ENCODE measurements at places on chromosomes 3 and 15. TPM values are rescaled to one million over a fixed set of nuclear protein-coding genes. Genes with fewer than 3 reads are reported as not detected.

DNA sequence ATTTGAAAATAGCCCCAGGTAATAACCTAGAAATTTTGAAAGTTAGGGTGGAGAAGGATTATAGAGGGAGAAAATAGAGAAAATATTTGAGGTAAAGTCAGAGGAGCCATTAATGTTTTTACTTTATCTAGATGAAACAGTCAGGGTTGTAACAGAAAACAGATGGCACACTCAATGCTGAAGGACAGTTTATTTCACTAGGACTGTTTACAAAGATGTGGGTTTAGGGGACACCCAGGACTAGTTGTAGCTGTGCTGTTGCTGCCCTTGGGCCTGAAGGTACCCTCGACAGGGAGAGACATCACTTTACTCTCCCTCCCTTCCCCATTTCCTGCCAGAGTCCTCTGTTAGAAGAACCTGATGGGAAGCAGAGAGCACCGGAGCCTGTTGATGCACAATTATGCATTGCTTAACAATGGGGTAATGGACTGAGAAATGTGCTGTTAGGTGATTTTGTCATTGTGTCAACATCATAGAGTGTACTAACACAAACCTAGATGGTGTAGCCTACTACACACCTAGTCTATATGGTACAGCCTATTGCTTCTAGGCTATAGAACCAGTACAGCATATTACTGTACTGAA, 103.8 kb downstream of the GALK2 start:
- DNase-seq: no peak

GRCh38 chr3:151196434-151196833, 6.6 kb downstream of the GPR171 start:
- no peak for DNase-seq

DNA sequence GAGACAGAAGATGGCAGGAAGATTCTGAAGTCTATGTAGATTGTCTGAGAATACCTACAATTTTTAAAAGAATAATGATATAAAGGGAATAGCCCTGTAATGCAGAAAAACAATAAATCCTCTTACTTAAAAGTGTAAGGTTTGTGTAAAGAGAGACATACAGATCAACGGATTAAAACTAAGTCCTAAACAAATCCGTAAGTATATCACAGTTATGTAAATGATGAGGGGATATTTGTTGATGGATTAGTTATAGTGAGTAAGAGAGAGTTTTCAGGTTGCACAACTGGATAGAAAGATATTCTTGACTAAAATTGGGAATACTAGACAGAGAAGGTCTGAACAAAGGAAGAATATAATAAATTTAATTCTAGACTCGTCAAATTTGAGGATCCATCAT, 179.6 kb downstream of the TBC1D5 start:
- DNase-seq: no peak

DNA sequence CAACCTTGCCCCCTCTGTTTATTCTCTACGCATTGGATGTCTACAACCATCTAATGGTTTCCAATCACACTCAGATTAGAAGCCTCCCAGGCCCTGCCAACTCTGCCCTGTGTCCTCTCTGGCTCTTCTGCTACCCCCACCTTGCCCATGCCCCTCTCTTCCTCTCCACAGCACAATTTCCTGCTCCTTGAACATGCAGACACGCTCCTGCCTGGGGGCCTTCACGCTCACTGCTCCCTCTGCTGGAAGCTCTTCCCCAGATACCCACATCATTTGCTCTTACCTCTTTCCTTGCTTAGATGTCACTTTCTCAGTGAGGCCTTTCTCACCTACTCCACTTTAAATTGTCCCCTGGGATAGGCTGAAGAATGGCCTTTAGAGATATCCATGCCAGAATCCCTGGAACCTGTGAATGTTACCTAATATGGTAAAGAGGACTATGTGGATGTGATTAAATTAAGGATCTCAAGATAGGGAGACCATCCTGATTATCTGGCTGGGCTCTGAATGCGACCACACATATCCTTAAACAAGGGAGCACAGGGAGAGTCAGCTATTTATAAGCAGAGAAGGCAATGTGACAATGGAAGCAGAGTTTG, 9.9 kb downstream of the KY start:
- DNase-seq: peak; percentile 23

The HES1 gene
- total RNA-seq: 0.41 TPM

DNA sequence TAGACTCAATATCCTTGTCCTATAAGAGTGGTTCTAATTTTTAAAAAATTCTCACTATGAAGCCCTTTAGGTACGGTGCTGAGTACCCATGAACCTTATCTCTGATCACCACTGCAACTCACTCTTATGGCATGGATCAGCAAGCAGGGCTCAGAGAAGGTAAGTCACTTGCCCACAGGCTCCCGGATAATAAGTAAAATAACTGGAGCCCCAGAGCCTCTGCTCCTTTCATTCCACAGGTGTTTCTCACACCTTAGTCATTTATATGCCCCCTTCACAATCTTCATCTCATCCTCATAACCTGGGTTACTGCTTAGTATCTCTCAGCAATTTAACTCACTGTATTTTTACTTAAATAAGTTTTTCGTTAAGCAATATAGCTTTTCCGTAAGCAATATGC, 28.4 kb upstream of the AKAP13 start:
- DNase-seq: no peak

- DNase-seq: no peak
Measured at GRCh38 chr3:132220986-132221385, 96.2 kb upstream of the ACP3 start.

The SYNPR gene
- not detected for total RNA-seq

GRCh38 chr3:117762621-117763037, 1053.0 kb downstream of the TUSC7 start:
- DNase-seq: no peak

DNA sequence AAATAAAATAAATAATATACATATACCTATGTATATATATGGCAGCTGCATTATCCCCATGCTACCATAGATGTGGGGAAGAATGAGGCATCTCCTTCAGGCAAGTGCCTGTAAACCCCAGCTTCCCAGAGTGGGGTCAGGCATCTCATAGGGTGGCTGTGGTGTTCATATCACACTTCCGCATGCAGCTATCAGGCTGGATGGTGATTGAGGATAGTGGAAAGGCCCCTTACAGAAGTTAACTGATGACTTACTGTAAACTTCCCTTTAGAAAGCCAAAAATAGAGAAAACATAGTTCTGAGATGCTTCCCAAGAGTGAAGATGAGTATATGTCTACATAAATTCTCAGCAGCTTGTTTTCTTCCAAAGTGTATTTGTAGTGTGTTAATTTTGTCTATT, 3.5 kb upstream of the PP2D1 start:
- DNase-seq: no peak
